ENCODE measurements at places on chromosomes 5 and 9.

- DNase-seq = no peak
These were observed 23.3 kb downstream of the RAD1 start for GRCh38 chr5:34891981-34892380.

- DNase-seq = no peak
These were observed 39.4 kb downstream of the SUSD1 start for GRCh38 chr9:112135706-112136105.

- no peak for DNase-seq
These were observed 178.1 kb downstream of the FGF1 start for GRCh38 chr5:142507531-142508372.

DNA sequence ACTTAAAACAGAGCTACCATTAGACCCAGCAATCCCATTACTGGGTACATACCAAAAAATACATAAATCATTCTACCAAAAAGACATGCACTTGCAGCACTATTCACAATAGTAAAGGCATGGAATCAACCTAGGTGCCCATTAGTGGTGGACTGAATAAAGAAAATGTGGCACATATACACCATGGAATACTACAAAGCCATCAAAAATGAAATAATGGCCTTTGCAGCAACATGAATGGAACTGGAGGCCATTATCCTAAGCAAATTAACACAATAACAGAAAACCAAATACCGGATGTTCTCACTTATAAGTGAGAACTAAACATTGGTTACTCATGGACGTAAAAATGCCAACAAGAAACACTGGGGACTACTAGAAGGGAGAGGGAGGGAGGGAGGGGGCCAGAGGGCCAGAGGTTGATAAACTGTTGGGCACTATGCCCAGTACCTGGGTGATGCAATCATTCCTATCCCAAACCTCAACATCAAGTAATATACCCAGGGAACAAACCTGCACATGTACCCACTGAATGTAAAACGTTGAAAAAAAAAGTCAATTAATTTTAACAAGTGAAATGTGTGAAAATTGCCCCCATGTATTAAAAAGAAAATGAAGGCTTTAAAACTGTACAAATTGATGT is 24.5 kb upstream of the GPR150 start:
- DNase-seq = no peak

DNA sequence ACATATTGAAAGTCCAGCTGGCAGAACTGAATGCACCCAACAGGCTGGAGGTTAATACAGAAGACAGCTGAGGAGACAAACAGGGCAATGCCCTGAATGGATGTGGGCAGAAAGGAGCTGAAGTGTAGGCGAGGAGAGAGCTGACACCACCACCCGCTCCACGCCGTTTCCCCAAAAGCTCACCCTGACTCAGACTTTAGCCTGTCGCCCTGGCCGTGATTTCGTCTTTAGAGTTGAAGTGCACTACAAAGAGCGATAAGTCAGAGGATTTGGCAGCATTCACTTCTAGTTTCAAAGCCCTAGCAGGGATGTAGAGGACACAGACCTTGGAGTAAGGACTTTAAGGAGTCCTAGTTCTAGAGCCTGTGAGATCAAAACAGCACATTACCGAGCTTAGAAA is 2.2 kb upstream of the ERAP1 start:
- no peak for DNase-seq

DNA sequence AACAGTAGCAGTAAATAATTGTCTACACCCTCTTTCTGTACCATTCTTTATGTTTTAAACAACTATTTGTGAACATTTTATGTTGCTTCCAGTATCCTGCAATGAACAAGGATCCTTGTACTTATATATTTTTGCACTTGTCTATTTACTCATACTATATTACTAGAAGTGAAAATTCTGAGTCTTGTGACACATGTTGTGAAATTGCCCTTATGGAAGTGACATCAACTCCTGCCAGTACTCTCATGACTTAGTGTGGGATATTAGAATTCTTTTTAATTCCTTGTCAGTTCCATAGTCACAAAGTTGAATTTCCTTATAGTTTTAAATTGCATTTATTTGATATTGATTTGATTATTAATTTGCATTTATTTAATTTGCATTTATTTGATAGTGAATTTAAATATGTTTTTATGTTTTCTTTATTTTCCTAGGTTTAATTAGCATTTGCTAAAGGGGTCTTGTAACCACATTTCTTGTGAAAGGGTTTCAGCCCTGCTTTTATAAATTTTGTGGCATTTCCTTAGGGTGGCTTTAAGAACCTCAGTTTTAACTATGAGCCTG is 27.7 kb downstream of the PARP8 start:
- DNase-seq = no peak

DNA sequence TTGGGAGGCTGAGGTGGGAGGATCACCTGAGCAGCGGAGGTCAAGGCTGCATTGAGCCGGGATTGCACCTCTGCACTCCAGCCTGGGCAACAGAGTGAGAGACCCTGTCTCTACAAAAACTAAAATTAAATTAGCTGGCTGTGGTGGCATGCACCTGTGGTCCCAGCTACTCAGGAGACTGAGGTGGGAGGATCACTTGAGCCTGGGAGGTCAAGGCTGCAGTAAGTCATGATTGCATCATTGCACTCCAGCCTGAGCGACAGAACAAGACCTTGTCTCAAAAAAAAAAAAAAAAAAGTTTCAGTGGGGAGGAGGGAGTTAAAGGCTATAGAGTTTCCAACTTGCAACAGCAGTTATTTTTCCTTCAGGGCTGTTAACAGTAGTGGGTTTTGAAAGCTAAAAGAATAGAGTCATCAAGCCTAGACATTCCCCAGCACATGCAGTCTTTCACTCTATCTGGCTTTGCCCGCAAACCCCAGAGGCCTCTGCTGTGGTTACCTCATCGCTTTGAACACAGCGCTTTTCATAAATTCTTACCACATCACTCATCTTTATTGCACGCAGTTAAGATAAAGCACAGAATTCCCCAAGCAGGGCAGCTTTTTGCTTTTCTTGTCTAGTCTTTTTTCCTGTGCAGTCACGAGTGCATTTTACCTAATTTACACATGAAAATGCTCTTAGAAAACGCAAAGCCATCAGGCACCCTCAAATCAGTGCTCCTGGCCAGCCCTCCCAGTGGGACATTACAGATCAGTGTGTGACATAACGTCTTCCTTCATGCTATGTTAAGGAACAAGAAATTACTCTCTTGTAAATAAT is 8.7 kb upstream of the SLC2A8 start:
- DNase-seq = peak; percentile 55

DNA sequence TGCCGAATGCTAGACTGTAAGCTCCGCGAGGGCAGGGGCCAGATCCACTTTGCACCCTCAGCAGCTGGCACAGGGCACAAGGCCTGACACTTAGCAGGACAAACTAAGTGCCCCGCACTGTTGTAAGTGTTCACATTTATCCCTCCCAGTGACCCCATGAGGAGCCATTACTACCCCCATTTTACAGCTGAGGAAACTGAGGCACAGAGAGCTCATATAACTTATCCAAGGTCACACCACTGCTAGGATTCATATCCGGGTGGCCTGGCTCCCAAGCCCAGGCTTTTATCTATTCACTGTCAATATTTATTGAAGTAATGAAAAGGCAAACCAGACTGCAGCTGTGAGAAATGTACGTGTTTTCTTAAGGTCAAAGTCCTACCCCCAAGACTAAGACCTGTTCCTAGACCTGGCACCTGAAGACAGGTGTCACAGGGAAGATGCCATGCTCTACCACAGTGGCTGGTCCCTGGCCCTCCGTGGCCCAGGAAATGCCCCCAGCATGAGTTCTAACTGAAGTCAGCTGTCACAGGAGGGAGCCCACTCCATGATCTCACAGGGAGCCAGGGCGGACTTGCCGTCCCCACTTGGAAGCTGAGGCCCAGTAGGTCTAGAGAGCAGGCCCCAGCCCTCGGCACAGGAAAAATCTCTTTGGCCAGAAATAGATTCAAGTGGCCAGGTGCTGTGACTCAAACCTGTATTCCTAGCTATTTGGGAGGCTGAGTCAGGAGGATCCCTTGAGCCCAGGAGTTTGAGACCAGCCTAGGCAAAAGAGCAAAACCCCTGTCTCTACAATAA is 74.7 kb upstream of the IL17B start:
- DNase-seq = no peak

GRCh38 chr5:138962614-138963370 is 87.7 kb upstream of the LRRTM2 start:
- no peak for DNase-seq

GRCh38 chr5:5616247-5616895 is 193.9 kb downstream of the ICE1 start:
- DNase-seq = no peak

DNA sequence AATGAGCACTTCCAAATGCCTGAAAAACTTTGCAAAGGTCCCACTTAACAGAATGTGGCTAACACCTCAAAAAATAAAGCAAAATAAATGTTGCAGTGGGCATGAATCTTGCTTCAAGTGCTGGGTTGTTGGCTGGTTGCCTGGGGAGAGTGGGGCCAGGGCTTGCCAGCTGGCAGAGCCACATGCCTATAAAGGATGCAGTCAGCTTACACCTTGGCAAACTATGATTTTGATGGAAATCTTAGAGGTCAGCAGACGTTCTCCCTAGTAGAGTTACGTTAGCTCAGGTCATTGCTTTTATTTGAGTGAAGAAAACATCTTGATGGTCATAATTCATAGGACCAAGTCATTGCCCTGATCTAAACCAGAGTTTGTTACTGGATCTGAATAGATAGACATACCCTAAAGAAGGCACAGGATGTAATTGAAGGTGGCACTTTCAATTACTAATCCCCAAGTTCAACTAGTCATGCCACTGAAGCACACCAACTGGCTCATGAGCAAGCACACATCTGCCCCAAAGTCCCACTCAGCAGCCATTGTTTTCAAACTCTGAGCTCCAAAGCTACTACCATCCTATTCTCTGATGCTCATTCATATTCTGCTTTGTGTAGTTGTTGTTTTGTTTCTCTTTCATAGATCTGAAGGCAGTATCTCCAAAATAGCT is 51.2 kb upstream of the ZSWIM6 start:
- DNase-seq = no peak

DNA sequence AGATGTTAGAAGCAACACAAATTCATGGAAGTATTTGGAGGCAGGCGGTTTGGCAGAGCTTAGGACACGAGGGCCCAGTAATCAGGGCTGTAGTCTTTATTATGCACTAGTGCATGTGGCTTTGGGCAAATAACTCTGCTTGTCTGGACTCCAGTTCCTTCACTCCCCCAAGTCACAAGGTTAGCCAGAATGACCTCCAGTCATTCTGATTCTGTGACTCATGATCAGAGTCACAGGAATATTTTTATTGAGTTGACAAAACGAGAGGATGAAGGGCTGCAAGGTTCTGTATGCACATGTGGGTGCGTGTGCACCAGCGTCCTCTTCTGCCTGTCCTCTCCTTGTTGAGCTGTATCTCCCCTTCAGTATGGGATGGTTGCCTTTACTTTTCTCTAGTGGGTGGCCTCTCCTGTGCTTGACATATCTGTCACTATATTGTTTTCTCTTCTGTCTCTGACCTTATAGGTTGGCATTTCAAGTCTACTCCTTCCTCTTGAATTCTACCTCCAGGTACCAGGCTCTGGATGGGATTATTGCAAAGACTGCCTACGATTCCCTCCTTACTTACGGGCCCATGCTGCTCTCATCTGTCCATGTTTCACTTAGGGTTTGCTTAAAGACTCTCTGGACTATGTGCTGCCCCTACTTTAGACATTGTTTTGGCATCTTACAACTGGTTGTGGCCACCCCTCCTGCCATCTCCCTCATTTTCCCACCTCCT is 94.6 kb downstream of the KDM4C start:
- DNase-seq = no peak

DNA sequence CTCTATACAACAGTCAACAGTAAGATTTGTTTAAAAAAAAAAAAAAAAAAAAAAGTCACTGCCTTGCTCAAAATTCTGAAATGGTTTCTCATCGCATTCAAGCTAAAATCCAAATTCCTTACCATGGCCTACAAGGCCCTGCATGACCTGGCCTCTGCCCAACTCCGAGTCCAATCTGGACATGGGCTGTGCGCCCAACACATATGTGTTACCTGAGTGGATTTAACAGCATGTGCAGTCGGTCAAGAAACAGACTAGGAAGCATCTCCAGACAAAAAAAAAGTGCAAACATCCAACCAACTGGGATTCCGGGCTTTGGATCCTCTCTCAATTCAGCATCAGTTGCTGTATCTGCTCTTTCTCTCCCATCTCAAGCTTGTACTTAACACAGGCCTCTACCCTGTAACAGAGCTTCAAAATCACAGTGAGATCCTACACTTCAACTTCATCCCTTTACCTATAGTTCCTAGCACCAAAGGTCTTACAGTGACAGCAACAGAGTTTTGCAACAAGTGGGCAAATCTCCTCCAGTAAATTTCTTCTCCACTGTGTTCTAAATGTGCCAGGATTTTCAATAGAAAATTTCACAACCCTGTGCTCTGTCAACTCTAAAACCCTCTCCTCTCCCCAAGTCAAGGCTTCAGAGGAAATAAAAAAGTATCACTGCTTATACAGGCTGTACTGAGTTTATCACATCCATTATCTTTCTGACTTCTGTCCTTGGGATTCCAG is 19.6 kb downstream of the ZNF608 start:
- DNase-seq = no peak

DNA sequence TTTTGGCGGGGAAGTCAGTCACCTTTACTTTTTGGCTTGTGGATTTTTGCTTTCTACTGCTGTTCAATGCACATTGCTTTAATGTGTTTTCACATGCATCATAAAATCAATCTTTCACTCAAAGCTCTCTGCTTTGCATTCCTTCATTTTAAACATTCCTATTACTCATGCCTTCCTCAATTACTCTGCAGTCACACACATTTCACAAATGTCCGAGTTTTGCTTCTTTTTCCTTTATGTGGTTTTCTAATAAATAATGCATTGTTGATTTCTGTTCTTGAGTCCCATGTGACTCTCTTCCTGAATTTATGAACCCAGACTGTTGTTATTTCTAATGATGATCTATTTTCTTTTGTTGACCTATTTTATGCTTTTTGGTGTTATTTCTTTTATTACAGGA is 82.3 kb upstream of the EPB41L4B start:
- no peak for DNase-seq

DNA sequence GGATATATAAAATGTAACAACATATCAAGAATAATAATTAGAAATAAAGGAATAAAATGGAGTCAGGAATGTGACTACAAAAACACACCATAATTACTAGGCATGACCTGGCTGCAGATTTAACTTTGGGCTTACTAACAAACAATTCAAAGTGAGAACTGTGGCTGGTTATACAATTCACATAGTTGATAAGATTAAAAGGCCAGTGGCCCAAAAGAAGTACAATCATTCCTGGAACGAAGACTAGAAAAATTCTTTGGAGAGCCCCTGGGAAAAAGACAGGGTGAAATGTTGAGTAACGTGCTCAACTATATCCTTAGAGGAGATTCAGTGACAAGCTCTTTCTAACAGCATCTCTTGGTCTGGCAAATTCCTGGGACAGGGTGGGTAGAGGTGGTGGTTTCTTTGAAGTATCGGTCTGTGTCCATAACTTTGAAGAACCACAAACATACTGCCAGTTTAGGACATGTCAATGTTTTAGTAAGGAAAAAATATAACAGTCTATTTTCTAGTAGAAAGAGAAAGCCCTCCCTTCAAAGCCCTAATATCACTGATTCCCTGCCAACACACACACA is 75.0 kb upstream of the IL6ST start:
- DNase-seq = no peak
